ENCODE measurements at places on chromosomes 12 and 14. TPM values are rescaled to one million over a fixed set of nuclear protein-coding genes. Genes with fewer than 3 reads are reported as not detected.

Gene AKAP5
- total RNA-seq: 0.36 TPM

Gene C12orf57
- 261 TPM for total RNA-seq

Gene ACVRL1
- 0.18 TPM for total RNA-seq

Gene MAP1LC3B2
- 1.2 TPM for total RNA-seq

Gene NYNRIN
- 0.44 TPM for total RNA-seq

Gene TPPP2
- total RNA-seq: not detected

Gene PRICKLE1
- total RNA-seq: 0.83 TPM

Gene MGAT4C
- 0.05 TPM for total RNA-seq

Gene TRPV4
- 0.09 TPM for total RNA-seq

Gene WIF1
- not detected for total RNA-seq

Gene NEMP1
- 16.5 TPM for total RNA-seq

Gene REC8
- 3.3 TPM for total RNA-seq

Gene MGST1
- total RNA-seq: 731 TPM

Gene GLIPR1L1
- total RNA-seq: not detected

Gene TMBIM4
- total RNA-seq: 52.5 TPM

Gene LRP1-AS
- not detected for total RNA-seq

Gene KRT4
- total RNA-seq: 2.7 TPM

Gene TAS2R30
- not detected for total RNA-seq

Gene KRT74
- total RNA-seq: not detected

All from A549 treated with AZD2906 at 1 μM for 4 hours (cell line).